Ureter (tissue), 1 donor: ENCODE measurements at places on chromosomes 11 and 22. TPM values are rescaled to one million over a fixed set of nuclear protein-coding genes. Genes with fewer than 3 reads are reported as not detected.
A peak's percentile ranks its signal among the peaks of the same experiment; 100 is the strongest.

- DNase-seq: no peak
These were observed 380.3 kb upstream of the PITPNB start for GRCh38 chr22:28299309-28299708.

- no peak for DNase-seq
These were observed 1.3 kb downstream of the TP53I11 start for GRCh38 chr11:44949160-44950030.

DNA sequence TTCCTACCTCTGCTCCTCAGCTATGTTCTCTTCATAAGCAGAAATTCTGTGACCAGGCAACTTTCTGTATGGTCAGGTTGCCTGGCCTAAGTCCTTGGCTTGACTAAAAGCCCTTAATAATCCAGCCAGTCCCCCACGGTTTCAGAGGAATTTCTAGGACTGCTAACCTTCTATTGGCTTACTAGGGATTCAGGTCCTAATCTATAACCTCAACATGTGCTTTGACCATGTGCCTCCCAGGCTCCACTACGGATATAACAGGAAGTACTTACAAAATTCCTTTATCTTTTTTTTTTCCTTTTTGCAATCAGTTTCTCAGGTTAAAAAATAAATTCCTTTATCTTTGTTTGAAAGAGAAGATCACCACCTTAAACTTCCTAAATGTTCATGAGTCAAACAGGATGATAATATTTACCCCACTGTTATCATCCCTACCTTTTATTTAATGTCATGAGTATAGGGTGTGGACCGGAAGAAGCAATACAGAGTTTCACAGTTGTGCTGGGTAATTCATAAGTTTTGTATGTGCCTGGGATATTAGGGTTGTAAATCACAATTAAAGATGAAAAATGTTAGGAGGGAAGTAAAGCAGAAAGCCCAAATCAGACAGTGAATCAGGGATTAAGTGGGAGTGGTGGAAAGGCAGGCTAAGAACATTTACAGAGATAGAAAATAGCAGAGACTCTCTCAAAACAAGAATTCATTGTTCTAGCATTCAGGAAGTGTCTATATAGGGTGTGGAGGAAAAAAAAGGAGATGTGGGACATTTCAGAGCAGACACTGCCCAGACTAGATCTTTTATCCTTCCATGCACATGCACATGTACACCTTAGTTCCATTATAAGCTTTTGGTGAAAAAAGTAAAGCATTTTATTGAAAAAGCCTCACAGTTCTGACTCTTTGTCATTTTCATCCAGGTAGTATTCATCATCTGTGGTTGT, 10.7 kb upstream of the POGLUT3 start:
- no peak for DNase-seq

- DNase-seq: no peak
These were observed 51.4 kb downstream of the ELP4 start for GRCh38 chr11:31560842-31561476.

DNA sequence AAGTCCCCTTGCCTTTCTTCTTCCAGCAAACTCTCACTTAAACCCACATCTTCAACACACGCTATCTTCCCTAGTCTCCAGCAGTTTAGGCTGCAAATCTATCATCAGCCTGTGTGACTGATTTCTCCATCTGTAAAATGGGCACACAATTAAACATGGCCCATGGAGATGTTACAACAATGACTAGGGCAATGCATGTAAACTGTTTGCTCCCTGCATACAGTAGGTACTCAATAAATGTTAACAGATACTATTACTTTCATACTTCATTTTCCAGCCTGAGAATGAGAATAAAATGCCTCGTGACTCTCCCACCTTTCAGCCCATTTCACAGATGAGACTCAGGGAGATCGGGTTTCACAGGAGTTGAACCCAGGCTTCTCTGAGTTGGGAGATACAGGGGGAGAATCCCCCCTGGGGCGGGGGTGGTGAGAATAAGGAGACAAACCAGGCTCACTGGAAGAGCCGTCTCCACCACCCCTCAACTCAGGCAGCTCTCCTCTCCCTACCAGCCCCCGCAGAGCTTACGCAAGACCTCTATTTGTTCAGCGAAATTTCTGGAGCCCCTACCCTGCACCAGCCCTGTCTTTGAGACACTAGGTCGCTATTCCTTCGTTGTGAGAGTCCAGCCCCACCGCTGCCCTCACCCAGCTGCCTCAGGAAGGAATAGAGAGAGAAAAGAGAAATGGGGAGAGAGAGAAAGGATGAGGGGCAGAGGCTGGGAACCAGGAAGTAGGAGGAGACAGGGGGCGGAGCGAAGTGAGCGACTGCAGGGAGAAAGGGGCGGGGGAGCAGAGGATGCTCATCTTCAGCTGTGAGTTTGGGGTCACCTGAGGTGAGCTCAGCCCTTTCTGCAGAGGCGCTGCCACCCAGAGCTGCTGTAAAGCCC, 42.1 kb upstream of the KLHL35 start:
- peak; percentile 67 for DNase-seq

DNA sequence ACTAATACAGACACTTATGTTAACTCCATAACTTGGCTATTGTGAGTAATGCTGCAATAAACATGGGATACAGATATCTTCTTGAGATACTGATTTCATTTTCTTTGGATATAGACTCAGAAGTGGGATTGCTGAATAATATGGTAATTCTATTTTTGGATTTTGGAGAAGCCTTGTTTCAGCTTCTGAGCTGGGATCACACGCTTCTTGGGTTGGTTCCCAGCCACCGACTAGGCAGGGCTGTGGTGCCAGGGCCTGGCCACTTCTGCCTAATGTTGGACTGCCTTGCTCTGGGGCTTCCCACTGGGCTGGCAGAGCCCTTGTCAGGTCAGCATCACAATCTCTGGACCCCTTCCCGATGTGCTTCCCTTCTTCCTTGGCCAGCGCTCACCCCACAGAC, 14.0 kb upstream of the MCHR1 start:
- DNase-seq: no peak

- DNase-seq: peak; percentile 73
These were observed 999 bp downstream of the TSKU start for GRCh38 chr11:76783896-76784813.

GRCh38 chr11:122359081-122359571, 243.1 kb upstream of the BLID start:
- DNase-seq: no peak

The SLC43A1 gene
- total RNA-seq: 10.4 TPM

The SLC25A18 gene
- 0.78 TPM for total RNA-seq

The A4GALT gene
- total RNA-seq: 57.9 TPM

The ZBTB44 gene
- 62.3 TPM for total RNA-seq

The OR52A5 gene
- total RNA-seq: not detected
